NCI-H446 (cell line): ENCODE measurements at places on chromosomes 7 and 10.

DNA sequence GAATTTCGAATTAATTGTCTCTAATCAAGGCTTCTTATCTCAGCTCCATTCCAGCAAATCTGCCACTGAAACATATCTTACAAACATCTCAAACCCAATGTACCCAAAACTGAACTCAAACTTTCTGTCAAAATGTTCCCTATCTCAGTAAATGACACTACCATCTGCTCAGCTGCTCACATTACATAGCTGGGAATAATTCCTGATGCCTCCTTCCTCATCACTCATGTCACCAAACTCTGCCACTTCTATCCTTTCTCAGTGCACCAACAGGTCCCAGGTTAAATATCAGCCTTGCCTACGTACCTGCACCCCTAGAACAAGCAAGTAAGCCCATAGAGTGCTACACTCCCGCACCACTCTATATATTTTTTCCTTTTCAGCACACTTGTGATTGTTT is 12.4 kb downstream of the WAPL start:
- no peak for DNase-seq

DNA sequence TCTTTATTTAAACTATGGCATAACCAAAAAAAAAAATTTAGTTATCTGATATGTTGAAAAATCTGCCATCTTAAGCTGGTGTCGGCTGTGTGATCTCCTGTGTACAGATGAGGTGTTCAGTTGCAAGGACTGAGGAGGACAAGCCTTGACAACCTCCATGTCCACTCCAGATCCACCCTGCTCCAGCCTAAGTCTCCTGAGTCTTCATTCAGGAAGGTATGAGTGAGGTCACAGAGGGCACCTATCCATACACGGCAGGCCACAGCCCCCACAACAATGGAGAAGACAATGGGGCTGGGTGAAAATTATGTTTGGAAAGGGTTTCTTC is 16.1 kb downstream of the TARP start:
- no peak for DNase-seq

- no peak for DNase-seq
Measured at GRCh38 chr7:79217976-79218626, 235.4 kb downstream of the MAGI2 start.

DNA sequence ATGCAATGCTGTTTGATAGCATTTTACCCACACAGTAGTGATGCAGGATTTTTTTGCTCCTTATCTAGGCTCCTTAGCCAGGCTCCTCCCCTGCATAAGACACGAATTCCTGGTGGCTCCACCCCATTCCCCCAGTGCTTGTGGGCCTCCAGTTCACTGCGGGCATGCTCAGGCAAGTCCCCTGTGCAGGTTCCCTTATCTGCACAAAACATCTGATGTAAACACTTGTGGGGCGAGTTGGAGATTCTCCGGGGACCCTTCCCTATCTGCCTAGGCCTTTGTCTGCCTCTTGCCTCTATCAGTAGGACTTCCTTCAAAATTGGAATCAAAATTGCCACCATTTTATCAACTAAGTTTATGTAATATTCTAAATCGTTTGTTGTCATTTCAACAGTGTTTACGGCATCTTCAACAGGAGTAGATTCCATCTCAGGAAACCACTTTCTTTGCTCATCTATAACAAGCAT is 5.4 kb upstream of the STK17A start:
- no peak for DNase-seq

GRCh38 chr10:6187278-6187677 is 15.5 kb upstream of the PFKFB3 start:
- DNase-seq: no peak

GRCh38 chr10:110786172-110786571 is 85.6 kb upstream of the PDCD4 start:
- no peak for DNase-seq

- no peak for DNase-seq
Measured at GRCh38 chr10:104324221-104324686, 14.0 kb downstream of the ITPRIP start.
